ENCODE measurements at places on chromosomes 11 and 22.
A peak's percentile ranks its signal among the peaks of the same experiment; 100 is the strongest.

DNA sequence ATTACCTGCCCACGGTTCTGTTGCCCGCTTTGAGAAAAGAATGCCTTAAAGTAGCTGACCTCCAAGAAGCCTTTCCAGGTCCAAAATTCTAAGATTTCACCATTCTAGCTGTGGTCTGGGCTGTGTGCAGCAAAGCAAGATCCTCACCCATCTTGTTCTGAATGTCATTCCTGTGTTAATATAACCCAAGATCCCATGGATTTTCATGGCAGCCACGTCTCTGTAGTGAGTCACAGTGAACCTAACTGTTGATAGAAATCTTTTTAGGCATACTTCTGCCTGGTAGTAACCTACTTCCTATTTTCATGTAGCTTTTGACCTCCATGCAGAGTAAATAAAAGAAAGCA lies 210.0 kb downstream of the NAV2 start:
- DNase-seq, result no peak

DNA sequence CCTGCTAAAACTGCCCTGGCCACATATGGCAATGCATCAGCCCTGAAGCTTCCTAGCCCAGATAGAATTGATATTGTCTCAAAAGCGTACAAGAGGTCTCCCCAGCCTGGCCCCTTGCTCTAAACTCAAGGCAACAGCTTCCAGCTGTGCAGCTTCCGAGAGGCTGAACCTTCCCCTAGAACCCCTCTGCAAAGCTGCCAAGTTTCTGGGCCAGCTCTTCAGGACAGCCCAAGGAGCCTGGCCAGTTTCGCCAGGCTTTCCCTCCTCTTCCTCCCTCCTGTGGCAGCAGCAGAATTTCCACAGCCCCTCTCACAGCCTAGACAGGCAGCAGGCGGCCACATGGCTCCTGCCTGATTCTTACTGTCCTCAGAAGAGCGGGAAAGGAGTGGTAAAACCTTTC lies 34.5 kb downstream of the NUMA1 start:
- DNase-seq, result peak; percentile 68

GRCh38 chr11:74311352-74311926 lies at the start of gene P4HA3:
P4HA3 (minus strand) TSS chr11:74311640; CDS start chr11:74311611, 29 bp downstream.
- peak; percentile 55 for DNase-seq

GRCh38 chr11:66857234-66857926 lies 516 bp downstream of the LRFN4 start:
- peak; percentile 43 for DNase-seq

DNA sequence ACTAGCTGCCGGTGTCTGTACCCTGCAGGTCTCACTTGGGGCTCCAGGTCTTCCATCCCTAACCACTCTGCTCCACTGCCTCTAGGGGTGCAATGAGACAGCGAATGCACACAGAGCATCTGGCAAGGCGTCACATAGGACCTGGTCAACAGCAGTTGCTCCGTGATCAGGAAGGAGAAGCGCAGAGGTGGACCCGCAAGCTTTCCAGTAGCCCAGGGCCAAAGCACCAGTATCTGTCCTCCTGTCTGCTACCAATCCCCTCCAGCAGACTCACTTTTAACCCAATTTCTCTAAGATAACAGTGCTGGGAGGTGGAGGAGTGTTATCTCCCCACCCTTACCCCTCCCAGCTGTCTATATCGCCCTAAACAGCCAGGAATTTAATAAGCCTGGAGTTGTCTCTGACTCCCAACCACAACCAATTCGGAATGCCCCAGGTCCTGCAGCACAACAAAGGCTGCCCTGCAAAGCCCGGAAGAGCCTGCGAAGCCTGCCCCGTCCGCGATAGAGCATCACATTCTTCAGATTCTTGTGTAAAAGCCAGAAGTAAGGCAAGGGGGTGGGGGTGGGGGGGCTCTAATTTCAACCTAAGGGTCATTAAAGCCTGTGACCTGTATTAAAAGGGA lies 19.3 kb downstream of the MYH9 start:
- peak; percentile 83 for DNase-seq

DNA sequence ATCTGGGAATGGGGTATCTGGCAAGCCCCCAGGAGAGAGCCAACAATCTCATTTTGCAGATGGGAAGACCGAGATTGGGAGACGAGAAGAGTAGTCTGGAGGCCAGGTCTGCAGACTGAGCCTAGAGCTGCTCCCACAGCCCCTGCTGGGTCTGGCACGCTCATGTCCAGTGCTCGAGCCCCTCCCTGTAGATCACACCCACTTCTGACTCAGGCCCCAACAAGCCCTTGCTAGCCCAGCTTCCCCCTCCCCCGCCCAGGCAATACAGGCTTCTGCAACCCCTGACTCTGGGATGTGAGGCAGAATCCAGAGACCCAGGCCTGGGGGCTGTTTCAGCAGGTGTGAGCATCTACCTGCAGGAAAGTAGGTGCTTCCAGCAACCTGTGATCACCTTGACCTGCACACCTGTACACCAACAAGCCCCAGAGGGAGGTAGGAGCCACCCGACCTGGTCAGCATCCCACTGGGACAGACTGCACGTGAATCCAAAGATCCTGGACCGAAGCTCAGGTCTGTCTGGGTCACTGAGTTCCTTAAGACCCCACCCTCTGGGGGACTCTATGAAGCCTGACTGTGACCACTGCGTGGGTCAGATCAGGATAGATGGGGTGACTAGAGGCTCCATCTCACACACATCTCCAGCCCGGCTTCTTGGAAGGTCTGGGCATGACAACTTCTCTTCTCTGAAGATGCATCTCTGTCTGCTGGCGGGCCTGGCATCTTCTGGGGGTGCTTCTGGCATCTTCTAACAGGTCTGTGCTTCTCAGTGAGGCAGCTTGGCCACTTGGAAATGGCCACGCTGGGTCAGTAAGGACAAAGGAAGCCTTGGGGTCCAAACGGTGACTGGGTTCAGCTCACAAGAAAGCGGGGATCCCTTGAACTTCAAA lies 29.3 kb downstream of the LINC01488 start:
- peak; percentile 80 for DNase-seq

DNA sequence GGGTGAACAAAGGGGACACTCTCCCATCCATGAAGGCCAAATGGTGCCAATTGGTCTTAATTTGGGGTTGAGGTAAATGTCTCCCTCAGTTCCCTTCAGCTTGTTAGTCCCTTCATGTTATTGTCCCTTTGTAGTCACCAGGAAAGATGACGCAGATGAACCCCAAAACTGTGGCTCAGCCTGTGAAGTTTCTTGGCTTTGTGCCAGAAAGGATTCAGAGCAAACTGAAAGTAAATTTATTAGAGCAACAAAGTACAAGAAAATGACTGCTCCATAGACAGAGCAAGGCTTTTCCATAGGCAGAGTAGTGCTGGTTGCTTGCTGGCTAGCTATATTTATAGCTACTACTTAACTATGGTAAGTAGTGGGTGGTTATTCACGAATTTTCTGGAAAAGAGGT lies 16.7 kb downstream of the OR4C3 start:
- DNase-seq, result no peak

DNA sequence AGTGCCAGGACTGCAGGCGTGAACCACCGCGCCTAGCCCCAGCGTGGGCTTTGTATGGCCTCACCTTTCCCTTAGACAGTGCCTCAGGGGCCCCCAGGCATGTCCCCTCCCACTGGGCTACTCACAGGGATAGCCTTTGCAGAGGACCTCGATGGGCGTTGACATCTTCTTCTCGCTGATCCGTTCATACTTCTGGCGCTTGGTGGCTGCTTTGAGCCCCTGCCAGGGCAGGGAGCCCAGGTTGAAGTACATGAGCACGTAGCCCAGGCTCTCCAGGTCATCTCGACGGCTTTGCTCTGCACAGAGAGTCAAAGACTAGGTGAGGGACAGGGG lies 17.5 kb downstream of the CSNK1E start:
- DNase-seq, result no peak

DNA sequence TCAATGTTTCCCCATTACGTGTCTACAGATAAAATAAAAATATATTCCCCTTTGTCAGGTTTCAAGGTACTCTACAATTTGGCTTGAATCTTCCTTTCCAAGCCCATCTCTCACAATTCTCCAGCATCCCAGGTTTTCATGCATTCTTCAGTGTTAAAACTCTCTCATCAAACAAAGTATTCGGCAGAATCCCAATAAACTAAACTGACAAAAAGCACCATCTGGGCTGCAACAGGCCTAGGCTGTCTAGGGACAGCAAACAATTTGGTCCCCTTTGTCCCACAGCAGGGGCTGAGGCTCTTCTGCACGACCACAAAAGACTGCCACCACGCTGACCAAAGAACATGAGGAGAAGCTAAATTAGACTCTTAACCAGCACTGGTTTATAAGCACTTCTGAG lies 159.4 kb downstream of the CADM1 start:
- DNase-seq, result no peak

- peak; percentile 60 for DNase-seq
These were observed 178.3 kb downstream of the SNX19 start for GRCh38 chr11:130737866-130738431.

GRCh38 chr11:47179655-47179991 lies 2.9 kb upstream of the ARFGAP2 start:
- peak; percentile 63 for DNase-seq

DNA sequence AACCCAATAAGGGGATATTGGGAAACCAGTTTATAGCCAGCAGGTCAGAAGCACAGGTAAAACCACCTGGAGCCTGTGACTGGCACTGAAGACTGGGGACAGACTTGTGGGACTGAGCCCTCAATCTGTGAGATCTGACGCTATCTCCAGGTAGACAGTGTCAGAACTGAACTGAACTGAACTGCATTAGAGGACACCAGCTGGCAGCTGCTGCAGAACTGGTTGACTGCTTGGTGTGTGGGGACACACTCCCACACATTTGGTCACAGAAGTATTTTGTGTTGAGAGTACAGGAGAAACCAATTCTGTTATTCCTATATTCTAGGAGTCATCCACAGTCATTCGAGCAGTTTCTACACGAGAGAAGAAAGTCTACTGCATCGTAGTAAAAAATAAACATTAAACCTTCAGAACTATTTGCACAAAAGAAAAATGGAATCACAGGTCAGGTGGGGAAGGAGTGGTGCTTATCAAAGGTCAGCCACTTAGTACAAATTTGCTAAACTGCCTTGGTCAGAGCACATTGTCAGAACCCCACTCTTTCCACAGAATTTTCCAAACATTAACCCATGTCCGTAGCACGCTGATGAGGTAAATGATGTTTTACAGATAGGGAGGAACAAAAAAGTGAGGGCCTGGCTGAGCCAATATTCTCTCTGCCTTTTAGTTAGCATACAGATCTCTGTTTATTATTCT lies 77.2 kb downstream of the SIK3 start:
- DNase-seq, result no peak

GRCh38 chr22:17869285-17870096 lies 95.2 kb upstream of the BID start:
- DNase-seq, result no peak

DNA sequence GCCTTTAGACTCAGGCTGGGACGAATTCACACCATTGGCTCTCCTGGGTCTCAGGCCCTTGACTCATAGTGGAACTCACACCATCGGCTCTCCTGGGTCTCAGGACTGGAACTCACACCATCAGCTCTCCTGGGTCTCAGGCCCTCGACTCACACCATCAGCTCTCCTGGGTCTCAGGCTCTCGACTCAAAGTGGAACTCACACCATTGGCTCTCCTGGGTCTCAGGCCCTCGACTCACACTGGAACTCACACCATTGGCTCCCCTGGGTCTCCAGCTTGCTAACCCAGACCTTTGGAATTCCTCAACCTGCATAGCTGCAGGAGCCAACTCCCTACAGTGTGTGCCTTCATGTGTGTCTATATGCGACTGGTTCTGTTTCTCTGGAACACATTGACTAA lies 56.7 kb downstream of the SHISAL1 start:
- DNase-seq, result no peak

- no peak for DNase-seq
These were observed 79.0 kb downstream of the TRIM29 start for GRCh38 chr11:120058931-120059330.

GRCh38 chr22:48337957-48338792 lies 1489.5 kb downstream of the BRD1 start:
- DNase-seq, result no peak

GRCh38 chr11:88117281-88117858 lies 57.9 kb downstream of the RAB38 start:
- DNase-seq, result no peak

DNA sequence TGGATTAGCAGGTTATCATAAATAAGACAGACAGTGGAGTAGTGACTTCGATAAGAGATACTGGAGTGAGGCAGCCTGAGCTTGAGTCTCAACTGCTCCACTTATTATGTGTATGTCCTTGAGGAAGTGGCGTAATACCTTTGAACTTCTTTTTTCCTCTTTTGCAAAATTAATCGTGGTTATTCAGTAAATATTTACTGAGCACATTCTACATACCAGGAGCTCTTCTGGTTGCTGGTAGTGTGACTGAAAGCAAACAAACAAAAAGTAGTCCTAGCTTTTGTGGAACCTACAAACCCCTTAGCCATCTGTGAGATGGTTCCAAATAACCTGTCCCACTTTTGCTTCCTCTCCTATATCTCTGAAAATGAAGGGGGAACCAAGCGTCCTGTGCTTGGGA lies 125.6 kb upstream of the ASPHD2 start:
- DNase-seq, result no peak

DNA sequence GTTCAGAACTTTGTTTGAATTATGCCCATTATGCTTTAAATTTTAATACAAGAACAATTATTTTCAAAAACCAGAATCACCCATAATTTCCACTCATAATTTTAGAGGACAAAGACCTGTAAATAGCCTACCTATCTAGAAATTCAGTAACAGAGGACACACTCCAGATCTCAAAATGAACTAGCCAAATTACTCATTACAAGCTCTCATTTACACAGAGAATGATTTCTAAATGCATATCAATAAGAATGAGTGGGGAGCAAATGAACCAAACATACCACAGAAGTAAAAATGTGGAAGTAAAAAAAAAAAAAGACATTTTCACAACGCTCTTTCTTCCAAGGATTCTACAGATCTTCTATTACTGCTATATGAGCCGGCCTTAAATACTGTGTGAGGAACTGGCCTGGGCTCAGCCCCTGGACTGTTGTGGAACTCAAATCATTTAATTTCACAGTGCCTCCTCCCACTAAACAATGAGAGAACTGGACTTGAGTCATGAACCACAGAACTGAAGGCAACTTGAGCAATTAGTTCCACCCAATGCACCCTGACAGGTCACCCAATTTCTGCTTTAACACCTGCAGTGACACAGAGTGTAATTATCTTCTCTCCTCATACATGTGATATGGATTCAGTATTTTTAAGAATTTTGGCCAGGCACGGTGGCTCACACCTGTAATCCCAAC lies 8.0 kb downstream of the MRTFA start:
- peak; percentile 28 for DNase-seq

- DNase-seq, result no peak
These were observed 88.7 kb downstream of the STIM1 start for GRCh38 chr11:3944198-3944597.

GRCh38 chr11:119373921-119374631 lies 7.4 kb downstream of the USP2 start:
- peak; percentile 84 for DNase-seq

GRCh38 chr22:22085702-22086500 lies 103.3 kb upstream of the TOP3B start:
- peak; percentile 37 for DNase-seq

DNA sequence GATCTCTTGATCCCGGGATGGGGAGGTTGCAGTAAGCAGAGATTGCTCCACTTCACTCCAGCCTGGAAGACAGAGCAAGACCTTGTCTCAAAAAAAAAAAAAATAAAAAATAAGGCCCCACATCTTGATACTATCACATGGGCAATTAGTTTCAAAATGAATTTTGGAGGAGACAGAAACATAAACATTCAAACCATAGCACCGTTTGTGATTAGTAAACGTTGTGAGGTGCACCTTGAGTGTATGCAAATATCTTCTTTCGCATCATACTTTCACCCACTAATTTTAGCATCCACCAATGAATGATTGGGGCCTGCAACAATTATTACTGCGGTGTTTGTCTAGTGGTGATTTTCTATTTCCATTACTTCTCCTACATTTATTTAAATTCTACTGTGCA lies 11.0 kb upstream of the SPDYC start:
- DNase-seq, result no peak

- DNase-seq, result no peak
These were observed 1.3 kb downstream of the ESAM start for GRCh38 chr11:124760806-124761205.

Measured in choroid plexus epithelial cell (primary cell).